ENCODE measurements at places on chromosomes 12 and 14. TPM values are rescaled to one million over a fixed set of nuclear protein-coding genes. Genes with fewer than 3 reads are reported as not detected.

DNA sequence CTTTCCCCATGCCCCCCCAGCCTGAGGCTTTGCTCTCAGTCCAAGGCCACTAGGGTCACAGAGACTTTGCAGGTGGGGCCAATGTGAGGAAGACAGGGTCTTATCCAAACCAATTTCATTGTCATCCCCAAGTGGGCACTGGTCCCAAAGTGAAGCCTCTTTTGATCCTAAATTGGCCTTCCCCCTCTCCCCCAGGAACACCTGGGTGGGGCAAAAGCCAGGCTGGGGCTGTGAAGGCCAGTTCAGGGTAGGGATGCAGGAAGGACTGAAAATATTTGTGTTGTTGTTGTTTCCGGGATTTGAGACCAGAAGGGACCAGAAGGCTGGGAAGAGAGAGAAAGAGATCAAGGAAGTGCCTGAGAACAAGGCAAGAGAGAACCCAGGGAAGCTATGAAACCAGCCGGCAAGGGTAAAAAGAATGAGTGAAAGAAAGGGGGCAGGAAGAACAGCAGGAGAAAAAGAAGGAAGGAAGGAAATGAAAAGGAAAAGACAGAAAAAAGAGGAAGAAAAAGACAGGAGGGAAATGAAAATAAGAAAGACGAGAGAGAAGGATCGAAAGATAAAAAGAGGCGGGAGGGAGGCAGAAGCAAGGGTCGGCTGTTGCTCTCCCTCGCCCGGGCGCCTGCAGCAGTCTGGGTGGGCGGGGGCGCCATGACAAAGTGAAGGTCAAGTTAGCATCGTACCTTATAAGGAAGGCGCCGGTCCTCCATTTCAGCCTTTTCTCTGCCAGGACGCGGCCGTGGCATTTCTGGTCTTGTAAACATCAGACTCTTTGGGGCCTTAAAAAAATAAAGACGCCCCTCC lies 7.4 kb upstream of the HOXC11 start:
- H3K27me3 ChIP-seq, result peaks cover 95% of the 10 kb centered on the region
- H3K4me1 ChIP-seq, result no peaks in the 10 kb centered on the region
- H3K4me3 ChIP-seq, result peak overlapping the region; percentile 27
- no peak overlapping the region for H3K27ac ChIP-seq
- H3K36me3 ChIP-seq, result no peaks in the 10 kb centered on the region

- peak overlapping the region; percentile 35 for H3K4me3 ChIP-seq
- H3K27ac ChIP-seq, result peak overlapping the region; percentile 94
Observed at GRCh38 chr14:74886001-74886400, 4.3 kb downstream of the DLST start.

Gene OTUB2
- 3.6 TPM for total RNA-seq

GRCh38 chr14:23361763-23362162 lies 3.2 kb downstream of the EFS start:
- H3K4me1 ChIP-seq, result peaks cover 4% of the 10 kb centered on the region
- H3K27me3 ChIP-seq, result no peaks in the 10 kb centered on the region
- DNase-seq, result no peak

- H3K36me3 ChIP-seq, result peaks cover 5% of the 10 kb centered on the region
- no peak overlapping the region for H3K27ac ChIP-seq
- no peaks in the 10 kb centered on the region for H3K4me1 ChIP-seq
- no peaks in the 10 kb centered on the region for H3K27me3 ChIP-seq
Observed at GRCh38 chr12:82688035-82688501, 1.4 kb downstream of the TMTC2 start.

- H3K27me3 ChIP-seq, result no peaks in the 10 kb centered on the region
- peaks cover 3% of the 10 kb centered on the region for H3K4me1 ChIP-seq
- no peak overlapping the region for H3K4me3 ChIP-seq
- no peak overlapping the region for H3K27ac ChIP-seq
- DNase-seq, result no peak
Observed at GRCh38 chr12:76252031-76252430, 96.2 kb downstream of the BBS10 start.

DNA sequence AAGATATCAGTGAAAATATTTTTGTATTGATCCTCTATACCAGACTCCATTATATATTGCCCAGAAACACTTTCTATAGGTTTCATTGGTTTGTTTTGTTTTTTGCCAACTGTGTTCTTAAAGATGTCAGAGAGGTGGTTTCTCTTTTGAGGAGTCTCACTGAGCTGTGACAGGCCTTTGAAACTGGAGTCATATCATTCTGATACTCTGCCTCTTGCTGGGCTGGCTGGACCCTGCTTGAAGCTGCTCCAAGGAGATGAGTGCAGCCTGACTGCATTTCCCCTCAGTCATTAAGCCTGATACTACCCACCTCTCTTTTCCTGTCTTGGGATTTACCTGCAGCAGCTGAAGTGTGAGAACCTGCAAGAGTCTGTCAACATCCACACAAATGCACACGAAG lies 16.4 kb upstream of the TAS2R30 start:
- DNase-seq, result no peak
- H3K36me3 ChIP-seq, result peaks cover 40% of the 10 kb centered on the region
- H3K4me1 ChIP-seq, result no peaks in the 10 kb centered on the region
- no peak overlapping the region for H3K27ac ChIP-seq
- H3K27me3 ChIP-seq, result no peaks in the 10 kb centered on the region

DNA sequence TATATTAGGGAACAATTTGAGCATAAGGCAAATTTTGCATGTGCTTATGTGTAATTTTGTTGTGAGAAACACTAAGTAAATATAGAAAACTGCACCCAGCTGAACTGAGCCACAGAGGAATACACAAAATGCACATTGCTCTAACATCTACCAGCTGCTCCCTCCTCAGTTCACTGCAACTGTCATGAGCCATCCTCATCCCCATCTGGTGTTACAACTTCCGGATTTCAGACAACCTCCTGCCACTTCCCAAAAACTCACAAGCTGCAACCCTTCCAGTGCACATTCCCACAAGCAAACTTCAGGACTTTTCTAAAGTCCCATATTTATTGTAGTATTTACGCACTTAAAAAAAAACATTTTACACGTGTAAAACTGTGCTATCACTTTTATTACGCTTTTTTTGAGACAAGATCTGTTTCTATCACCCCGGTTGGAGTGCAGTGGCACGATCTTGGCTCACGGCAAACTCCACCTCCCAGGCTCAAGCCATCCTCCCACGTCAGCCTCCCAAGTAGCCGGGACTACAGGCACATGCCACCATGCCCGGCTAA lies 169.1 kb upstream of the TBX3 start:
- no peak overlapping the region for H3K4me3 ChIP-seq
- DNase-seq, result no peak
- H3K4me1 ChIP-seq, result no peaks in the 10 kb centered on the region
- H3K36me3 ChIP-seq, result no peaks in the 10 kb centered on the region

Gene TPPP2
- total RNA-seq, result not detected

Gene GYS2
- total RNA-seq, result not detected

Gene SLC39A2
- not detected for total RNA-seq

DNA sequence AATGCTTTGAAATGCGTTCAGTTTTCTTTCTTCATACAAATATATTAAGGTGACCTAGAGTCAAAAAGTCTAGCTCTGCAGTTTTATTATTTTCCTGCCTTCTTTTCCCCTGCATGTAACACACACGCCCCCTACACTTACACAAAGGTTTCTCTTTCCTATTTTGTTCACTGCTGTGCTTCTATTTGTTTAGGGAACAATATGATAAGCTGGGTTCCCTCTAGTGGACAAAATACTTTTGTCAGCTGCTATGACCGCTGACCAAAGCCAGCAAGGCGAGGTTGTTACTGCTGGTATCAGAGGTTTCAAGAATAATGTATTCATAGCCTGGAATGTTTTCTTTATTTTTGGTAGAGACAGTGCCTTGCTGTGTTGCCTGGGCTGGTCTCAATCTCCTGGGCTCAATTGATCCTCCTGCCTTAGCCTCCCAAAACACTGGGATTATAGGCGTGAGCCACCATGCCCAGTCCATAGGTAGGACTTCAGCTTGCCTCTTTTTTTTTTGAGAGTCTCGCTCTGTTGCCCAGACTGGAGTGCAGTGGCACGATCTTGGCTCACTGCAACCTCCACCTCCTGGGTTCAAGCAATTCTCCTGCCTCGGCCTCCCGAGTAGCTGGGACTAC lies 33.4 kb downstream of the FNTB start:
- DNase-seq, result peak; percentile 42
- peaks cover 2% of the 10 kb centered on the region for H3K36me3 ChIP-seq
- no peak overlapping the region for H3K27ac ChIP-seq
- no peaks in the 10 kb centered on the region for H3K27me3 ChIP-seq

DNA sequence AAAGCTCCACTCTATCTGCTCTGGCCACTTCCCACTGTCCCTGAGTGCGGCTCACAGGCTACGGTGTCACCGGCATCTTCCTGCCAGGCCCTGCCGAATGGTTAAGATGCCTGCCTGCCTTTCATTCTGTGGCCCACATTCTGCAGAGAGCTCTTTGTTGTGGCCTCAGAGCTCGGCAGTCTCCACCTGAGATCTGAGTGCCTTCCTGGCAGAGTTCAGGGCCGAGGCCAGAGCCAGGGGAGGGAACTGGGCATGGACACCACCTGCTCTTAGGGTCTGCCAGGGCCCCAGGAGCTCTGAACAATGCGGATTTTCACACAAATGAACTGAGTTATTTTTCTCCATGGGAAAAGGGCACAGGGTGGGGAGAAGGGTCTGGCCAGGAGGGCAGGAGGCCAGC lies 127.2 kb downstream of the RBM19 start:
- no peaks in the 10 kb centered on the region for H3K4me1 ChIP-seq
- no peak overlapping the region for H3K27ac ChIP-seq
- no peak overlapping the region for H3K4me3 ChIP-seq
- DNase-seq, result no peak
- H3K27me3 ChIP-seq, result no peaks in the 10 kb centered on the region
- H3K36me3 ChIP-seq, result peaks cover 3% of the 10 kb centered on the region

Gene ALX1
- 2.1 TPM for total RNA-seq

Gene ESRRB
- 0.11 TPM for total RNA-seq

- 0 out of 2 replicates have a peak, but pooled peaks cover 4% of the 10 kb centered on the region for H3K4me1 ChIP-seq
- H3K27me3 ChIP-seq, result peaks cover 56% of the 10 kb centered on the region
- no peaks in the 10 kb centered on the region for H3K36me3 ChIP-seq
- no peak overlapping the region for H3K27ac ChIP-seq
Observed at GRCh38 chr12:57240066-57240921, 10.7 kb downstream of the STAC3 start.

GRCh38 chr12:113396828-113397496 lies 6.7 kb downstream of the SDS start:
- no peaks in the 10 kb centered on the region for H3K36me3 ChIP-seq
- H3K27ac ChIP-seq, result no peak overlapping the region
- no peak overlapping the region for H3K4me3 ChIP-seq
- no peaks in the 10 kb centered on the region for H3K27me3 ChIP-seq
- H3K4me1 ChIP-seq, result no peaks in the 10 kb centered on the region

Gene ZNF839
- 10.4 TPM for total RNA-seq

DNA sequence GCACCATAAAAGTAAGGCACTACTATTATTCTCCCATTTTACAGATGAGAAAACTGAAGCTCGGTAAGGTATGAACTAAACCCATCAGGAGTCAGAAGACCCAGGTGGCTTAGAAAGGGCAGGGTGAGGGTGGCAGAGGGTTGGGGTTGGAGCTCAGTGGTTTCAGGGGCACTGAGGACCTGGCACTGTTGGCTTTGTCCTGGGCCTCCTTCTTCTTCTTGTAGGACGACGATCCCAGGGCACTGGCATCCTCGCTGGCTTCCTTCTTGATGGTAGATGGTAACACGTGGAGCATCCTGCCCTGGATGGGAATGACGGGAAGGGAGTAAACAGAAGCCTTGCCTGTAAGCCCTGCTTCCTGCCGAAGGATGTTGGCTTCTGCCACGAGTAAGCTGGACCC lies 19.9 kb downstream of the RBM19 start:
- no peak overlapping the region for H3K27ac ChIP-seq
- H3K4me3 ChIP-seq, result no peak overlapping the region
- H3K4me1 ChIP-seq, result no peaks in the 10 kb centered on the region
- H3K36me3 ChIP-seq, result peaks cover 63% of the 10 kb centered on the region

GRCh38 chr14:31596342-31597095 lies 35.3 kb downstream of the NUBPL start:
- H3K27ac ChIP-seq, result no peak overlapping the region
- H3K4me1 ChIP-seq, result no peaks in the 10 kb centered on the region
- DNase-seq, result no peak
- no peak overlapping the region for H3K4me3 ChIP-seq

DNA sequence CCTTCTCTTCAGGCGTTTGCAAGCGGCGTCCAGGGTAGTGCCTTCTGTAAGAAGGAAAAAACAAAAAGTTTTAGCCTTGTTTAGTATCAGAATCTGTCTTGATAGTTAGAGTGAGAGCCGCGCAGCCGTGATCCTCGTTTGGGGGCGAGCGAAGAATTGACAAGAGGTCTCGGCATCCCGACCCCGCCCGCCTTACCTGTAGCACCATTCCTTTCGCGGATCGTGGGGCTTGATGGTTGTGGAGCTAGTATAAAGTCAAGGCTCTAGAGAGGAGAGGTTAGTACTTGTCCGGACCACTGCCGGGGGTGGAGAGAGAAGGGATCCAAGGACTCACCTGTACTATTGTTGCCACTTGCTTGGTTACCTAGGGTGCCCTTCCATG lies 494 bp downstream of the TMTC3 start:
- peak; percentile 47 for DNase-seq
- peaks cover 7% of the 10 kb centered on the region for H3K36me3 ChIP-seq
- H3K4me1 ChIP-seq, result peaks cover 5% of the 10 kb centered on the region
- peak overlapping the region; percentile 88 for H3K4me3 ChIP-seq

DNA sequence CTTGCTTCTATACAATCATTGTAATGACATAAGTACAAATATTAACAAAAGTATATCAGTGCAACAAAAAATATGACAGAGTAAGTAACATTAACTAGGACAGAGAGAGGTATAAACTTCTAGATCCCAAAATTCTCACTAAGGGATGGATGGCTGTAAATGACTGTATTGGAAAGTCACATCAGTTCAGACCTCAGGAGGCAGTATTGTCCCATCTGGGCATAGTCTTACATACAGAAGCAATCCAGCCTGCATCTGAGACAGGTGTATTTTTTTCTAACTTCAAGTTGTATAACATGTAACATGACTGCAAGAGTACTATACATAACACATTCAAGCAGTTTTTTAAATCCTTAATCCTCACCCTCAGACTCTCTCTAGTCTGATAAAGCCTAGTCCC lies 99.0 kb downstream of the GARIN6 start:
- no peaks in the 10 kb centered on the region for H3K27me3 ChIP-seq
- no peak overlapping the region for H3K4me3 ChIP-seq
- H3K27ac ChIP-seq, result no peak overlapping the region
- H3K36me3 ChIP-seq, result no peaks in the 10 kb centered on the region

DNA sequence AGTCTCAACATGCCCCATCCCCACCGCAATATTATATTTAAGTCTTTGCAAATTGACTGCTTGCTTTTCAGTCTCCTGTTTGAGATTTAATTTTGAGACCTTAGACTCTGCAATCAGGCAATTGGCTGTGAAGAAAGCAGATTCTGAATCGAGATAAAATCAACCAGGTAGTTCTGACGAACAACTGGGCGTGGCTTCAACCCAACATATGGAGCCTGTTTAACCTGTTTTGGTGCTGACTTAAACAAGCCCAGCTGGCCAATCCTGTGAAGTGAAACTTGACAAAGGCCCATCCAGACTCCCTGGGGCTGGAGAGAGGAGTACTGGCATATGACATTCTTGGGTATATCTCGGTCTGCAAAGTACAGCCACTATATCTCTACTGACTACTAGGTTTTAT lies 9.8 kb upstream of the CIPC start:
- peak overlapping the region; percentile 6 for H3K27ac ChIP-seq
- peaks cover 8% of the 10 kb centered on the region for H3K36me3 ChIP-seq
- peaks cover 10% of the 10 kb centered on the region for H3K4me1 ChIP-seq
- 0 out of 3 replicates have a peak overlapping the region, but pooled peaks have one; percentile 27 for H3K4me3 ChIP-seq
- DNase-seq, result peak; percentile 94
- H3K27me3 ChIP-seq, result no peaks in the 10 kb centered on the region
